WTC11 (cell line): ENCODE measurements at places on chromosomes 7 and 10. TPM values are rescaled to one million over a fixed set of nuclear protein-coding genes. Genes with fewer than 3 reads are reported as not detected.
A peak's percentile ranks its signal among the peaks of the same experiment; 100 is the strongest.

DNA sequence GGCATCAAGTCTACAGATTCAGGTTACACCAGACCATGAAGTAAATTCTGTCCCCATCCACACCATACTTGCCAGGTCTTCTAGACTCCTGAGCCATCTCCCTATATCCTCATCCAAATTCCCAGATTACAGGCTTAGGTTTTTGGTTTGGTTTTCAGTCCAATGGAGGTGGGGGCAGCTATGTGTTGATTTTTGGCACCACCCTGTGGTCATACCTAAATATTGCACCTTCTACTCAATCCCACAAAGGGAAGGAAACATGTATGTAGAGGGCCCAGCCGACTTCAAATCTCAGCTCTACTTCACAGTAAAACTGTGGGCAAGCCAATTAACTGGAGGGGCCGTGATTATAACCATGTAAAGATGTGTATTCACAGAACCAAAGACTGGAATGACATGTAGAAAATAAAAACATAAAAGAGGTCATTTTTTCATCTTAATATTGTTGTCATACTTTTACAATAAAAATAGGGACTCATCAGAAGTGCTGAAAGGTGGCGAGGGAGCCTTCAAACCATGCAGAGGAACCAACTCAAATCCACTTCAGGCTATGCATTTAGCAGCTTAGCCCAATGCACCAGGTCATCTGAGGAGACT, 19.8 kb downstream of the ERCC6 start:
- DNase-seq: peak; percentile 24

- peak; percentile 52 for DNase-seq
Measured at GRCh38 chr10:1240341-1240775, 184.2 kb downstream of the WDR37 start.

The IFIT1B gene
- total RNA-seq: not detected in 3 replicates

The SFTPD gene
- 0.66 to 1.1 TPM (median 0.80 TPM) in 3 replicates for total RNA-seq
